Left renal pelvis (tissue), 4 donors: ENCODE measurements at places on chromosomes 4 and X.

GRCh38 chr4:108372681-108373080, 203.9 kb upstream of the LEF1 start:
- no peak for DNase-seq

DNA sequence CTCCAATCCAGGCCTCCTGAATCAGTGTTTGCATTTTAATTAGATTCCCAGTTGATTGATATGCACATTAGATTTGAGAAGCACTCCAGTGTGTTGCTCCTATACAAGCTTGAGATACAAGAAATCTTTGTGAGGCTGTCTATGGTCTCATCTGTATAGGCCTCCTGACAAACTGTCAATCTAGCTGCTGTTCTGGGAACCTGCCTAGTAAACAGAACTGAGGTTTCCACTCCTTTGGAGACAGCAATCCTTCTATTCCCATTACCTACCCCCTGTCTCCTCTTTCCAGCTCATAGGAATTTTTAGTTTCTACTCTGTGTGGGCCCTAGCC, 306.1 kb upstream of the EMCN start:
- no peak for DNase-seq

GRCh38 chr4:126727461-126727860, 905.3 kb upstream of the INTU start:
- no peak for DNase-seq

- no peak for DNase-seq
Observed at GRCh38 chr4:54696649-54697048, 38.9 kb downstream of the KIT start.

DNA sequence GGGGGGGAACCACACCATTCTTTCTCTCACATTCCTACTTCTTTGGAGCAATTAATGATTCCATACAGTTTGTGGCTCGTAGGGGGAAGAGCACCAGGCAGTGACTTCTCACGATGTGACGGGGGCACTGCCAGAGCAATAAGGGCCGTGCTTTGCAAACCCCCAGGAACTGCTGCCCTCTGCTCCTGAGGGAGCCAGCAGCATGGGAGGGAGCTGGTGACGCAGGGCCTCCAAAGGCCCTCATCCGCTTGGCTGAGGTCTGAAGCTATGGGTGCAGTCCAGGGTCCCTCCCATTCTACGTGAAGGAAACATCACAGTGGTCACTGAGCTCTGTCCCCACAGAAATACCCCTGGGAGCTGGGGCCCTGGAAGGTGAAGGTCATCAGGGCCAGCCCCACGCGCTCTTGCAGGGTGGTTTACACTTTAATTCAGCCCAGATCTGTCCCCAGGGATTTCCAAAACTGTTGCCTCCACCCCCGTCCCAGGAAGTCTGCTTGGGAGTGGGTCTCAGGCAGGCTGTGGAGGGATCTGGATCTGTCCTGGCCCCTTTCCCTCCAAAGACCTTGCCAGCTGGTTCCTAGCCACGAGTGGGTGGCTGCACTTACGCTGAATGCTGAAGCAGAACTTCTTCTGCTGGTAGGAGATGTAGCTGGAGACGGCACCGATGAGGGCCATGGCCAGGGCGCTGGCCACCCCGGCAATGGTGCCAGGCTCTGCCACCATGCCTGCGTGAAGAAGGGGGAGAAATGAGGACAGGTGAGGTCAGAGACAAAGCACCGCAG, 82.6 kb downstream of the MTMR1 start:
- DNase-seq: no peak

DNA sequence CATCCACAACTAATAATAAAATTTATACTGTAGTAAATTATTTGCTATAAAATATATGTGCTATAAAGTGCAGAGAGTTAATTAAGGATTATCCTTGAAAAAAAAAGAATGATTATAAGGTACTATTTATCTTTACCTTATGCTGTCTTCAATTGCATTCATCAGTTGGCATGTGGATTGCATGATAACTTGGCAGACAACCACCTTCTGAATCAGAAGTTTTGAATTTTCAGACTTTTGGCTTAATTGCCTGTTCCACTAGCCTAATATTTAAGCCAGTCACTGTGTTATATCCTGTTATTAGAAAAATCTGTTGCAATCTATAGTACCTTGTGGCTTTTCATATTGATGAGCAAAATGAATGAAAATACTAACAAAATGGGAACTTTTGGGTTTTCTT, 1040.3 kb upstream of the PCDH10 start:
- no peak for DNase-seq

GRCh38 chr4:93320356-93320755, 508.2 kb upstream of the ATOH1 start:
- DNase-seq: no peak

DNA sequence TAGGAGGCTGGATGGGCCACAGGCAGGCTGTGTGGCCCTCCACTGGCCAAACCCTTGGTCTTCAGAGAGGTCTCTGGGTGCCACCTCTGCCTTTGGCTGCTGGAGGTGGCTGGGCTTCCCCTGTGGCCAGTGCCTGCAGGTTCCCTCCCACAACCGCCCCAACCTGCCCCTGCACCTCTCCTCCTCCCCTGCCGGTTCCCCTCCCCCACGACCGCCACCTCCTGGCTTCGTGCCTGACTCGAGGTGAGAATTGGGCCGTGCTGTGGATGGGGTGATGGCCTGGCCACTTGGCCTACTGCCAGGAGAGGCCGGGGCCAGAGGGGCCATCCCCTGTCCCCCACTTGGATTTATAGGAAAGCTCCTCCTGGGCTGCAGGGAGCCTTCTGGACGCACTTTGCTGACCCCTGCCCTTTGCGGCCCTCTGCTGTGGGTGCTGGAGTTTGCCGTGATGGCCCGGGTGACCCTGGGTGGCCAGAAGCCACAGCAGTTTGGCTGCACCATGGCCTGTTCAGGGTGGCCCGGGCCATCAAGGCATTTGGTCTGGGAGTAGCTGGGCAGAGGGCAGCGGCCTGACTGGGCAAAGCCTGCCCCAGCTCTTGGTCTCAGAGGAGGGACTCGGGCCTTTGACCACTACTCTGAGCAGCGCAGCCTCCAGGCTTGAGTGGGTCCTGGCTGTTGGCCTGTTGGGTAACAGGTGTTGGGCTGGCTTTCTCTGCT, 3.8 kb downstream of the NAT8L start:
- no peak for DNase-seq
